ENCODE measurements at places on chromosomes 4 and X. TPM values are rescaled to one million over a fixed set of nuclear protein-coding genes. Genes with fewer than 3 reads are reported as not detected.

LRP2BP gene
- 1.0 TPM for total RNA-seq

ADH1C gene
- 8.8 TPM for total RNA-seq

TLL1 gene
- total RNA-seq = 8.4 TPM

GLRA3 gene
- 0.15 TPM for total RNA-seq

DNA sequence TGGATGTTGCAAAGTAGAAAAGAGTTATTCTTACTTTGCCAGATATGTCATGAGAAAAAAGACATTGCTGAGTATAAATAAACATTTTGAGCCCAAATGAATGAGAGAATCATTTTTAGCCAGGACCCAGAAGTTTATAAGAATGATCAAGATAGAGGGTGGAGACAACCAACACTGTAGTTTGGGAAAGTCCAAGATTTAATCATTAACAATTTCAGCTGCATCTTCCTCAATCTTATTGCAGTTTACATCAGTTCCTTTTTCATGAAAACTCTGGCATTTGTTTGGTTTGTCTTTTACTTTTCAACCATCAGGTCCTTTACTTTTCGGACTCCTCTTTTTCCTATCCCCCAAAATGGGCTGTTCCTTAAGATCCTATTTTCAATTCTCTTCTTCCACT, 645.9 kb downstream of the ANKRD50 start:
- H3K27me3 ChIP-seq = no peaks in the 10 kb centered on the region
- no peak overlapping the region for H3K27ac ChIP-seq
- no peak for DNase-seq
- no peak overlapping the region for H3K4me3 ChIP-seq
- H3K4me1 ChIP-seq = no peaks in the 10 kb centered on the region

DNA sequence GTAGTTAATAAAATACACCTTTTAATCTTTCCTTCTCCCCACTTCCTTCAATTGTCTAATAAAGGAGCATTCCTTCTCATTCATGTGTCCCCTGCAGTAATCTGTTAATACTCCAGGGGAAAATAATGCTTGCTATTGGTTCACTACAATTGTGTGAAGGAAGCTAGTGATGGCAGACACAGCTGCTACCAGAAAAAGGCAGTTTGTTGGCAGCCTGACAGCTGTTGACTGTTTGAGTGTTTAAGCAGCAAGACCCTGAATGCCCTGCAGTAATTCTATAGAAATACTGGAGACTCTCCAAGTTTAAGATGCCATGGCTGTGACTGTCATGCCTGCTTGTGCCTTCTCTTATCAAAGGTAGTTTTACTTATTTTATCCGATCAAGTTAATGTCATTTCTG, 359.5 kb downstream of the C4orf33 start:
- H3K4me3 ChIP-seq = no peak overlapping the region
- DNase-seq = no peak
- H3K27me3 ChIP-seq = no peaks in the 10 kb centered on the region
- no peaks in the 10 kb centered on the region for H3K36me3 ChIP-seq
- H3K27ac ChIP-seq = no peak overlapping the region

DNA sequence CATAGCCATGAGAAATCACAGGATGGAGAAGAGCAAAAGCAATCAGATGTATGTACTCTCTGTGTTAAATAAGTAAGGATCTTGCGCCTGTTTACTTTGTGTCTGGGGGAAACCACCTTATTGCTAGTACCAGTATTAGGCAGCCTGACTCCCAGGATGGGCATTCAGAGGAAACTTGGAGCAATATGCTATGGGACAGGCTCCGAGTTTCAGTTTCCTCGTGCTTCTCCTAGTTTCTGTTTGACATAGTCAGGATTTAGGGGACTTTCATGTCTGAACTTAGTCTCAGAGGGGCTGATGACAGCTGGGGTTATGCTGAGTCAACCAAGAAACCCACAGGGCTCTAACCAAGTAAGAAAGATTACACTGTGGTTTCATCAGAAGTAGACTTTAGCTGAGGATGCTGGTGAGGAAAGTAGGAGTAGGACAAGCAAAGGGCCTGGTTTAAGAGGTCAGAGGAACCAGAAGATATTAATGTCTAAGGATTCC, 13.5 kb downstream of the NSUN7 start:
- H3K4me1 ChIP-seq = no peaks in the 10 kb centered on the region
- no peak overlapping the region for H3K27ac ChIP-seq
- H3K36me3 ChIP-seq = no peaks in the 10 kb centered on the region
- no peak for DNase-seq
- H3K27me3 ChIP-seq = no peaks in the 10 kb centered on the region

DNA sequence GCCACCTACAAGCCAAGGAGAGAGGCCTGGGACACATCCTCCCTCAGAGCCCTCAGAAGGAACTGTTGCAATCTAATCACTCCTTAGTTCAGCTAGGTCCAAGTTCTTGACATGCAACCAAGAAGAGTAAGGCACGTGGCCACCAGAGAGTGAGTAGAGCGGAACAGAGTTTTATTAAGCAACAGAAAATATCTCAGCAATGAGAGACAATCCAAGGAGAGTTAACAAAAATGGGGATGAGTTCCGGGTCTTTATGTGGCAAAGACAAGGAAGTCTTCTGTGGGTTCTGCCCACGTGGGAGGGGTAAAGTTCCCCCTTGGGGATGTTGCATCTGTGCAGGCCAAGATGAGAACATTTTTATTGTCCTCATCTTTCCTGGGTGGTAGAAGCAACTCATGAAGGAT, 38.5 kb upstream of the PROM1 start:
- no peaks in the 10 kb centered on the region for H3K4me1 ChIP-seq
- H3K4me3 ChIP-seq = no peak overlapping the region
- no peaks in the 10 kb centered on the region for H3K27me3 ChIP-seq

DNA sequence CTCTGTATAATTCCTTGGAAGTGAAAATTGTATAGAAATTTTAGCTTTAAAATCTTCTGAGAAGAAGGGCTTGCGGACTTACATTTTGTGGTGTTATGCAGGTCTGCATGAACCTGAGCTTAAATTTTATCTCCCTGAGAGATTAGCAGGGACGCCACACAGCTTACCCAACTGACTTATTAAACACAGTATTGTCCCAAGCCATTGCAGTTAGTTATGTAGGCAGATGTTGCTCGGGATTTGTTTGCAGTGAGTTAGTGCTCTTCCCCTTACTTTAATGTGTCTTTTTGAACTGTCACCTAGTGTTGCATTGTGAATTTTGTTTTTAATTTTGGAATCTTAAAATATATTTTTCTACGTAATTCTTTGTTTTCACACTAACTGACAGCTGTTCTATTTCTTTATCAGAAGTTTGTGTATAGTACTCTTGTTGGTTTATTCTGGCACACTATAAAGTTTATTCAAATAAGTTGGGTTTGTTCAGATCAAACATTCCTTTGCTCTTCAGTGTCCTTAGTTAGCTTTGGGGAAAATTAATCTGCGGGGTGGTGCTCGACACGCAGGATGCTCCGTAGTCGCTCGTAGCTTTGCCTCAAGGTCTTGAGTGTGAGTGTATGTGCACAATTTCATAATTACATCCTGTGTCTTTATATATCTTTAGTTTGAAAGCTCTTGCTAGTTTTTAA, 145.4 kb downstream of the STIM2 start:
- H3K4me1 ChIP-seq = peaks cover 33% of the 10 kb centered on the region
- no peaks in the 10 kb centered on the region for H3K36me3 ChIP-seq
- H3K27me3 ChIP-seq = no peaks in the 10 kb centered on the region

DNA sequence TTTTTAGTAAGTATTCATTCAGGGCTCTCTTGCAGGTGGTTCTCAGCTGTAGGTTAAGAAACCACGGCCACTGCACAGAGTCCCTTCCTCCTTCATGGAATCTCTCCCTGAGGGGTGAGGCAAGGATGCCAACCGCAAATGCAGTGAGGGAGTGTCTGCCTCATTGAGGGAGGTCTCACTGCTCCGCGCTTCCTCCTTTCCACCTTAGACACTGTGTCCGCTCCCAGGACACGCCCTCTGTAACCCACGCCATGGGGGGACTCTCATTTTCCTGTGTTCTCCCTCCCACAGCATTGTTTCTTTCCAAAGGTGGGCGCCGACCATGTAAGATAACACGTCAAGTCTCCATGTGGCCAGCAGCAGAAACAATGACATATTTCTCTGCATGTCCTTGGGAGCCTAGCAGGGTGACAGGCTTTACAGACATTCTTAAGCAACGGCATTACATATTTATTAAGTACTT, 63.2 kb downstream of the SEPSECS start:
- no peaks in the 10 kb centered on the region for H3K27me3 ChIP-seq
- no peaks in the 10 kb centered on the region for H3K4me1 ChIP-seq
- no peaks in the 10 kb centered on the region for H3K36me3 ChIP-seq
- DNase-seq = no peak
- H3K4me3 ChIP-seq = no peak overlapping the region

DNA sequence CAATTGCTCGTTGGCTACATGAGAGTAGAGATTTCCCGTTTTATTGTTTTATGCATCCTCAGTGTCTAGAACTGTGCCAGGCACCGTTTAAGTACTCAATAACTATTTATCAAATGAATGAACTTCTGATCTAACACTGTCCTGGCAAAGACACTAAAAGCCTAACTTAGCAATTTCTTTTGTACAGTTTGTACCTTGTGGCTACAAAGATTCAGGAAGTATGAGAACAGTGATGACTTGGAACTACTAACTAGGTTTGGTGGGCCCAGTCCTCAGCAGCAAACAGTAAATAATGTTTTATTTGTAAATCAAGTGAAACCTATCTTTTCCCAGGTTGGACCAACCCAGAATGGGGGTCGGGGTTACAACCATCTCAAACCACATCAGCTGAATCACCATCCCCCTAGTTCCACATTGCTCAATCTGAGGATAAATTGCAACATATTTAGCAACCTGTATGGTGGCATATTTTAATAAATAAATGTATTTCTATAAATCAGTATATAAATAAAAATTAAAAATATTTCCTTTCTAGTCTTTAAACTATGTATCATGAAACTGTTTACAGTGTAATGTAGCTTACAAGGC, 12.3 kb upstream of the SCRG1 start:
- H3K27me3 ChIP-seq = no peaks in the 10 kb centered on the region
- DNase-seq = no peak
- no peaks in the 10 kb centered on the region for H3K4me1 ChIP-seq
- H3K27ac ChIP-seq = no peak overlapping the region
- no peaks in the 10 kb centered on the region for H3K36me3 ChIP-seq
- no peak overlapping the region for H3K4me3 ChIP-seq

DNA sequence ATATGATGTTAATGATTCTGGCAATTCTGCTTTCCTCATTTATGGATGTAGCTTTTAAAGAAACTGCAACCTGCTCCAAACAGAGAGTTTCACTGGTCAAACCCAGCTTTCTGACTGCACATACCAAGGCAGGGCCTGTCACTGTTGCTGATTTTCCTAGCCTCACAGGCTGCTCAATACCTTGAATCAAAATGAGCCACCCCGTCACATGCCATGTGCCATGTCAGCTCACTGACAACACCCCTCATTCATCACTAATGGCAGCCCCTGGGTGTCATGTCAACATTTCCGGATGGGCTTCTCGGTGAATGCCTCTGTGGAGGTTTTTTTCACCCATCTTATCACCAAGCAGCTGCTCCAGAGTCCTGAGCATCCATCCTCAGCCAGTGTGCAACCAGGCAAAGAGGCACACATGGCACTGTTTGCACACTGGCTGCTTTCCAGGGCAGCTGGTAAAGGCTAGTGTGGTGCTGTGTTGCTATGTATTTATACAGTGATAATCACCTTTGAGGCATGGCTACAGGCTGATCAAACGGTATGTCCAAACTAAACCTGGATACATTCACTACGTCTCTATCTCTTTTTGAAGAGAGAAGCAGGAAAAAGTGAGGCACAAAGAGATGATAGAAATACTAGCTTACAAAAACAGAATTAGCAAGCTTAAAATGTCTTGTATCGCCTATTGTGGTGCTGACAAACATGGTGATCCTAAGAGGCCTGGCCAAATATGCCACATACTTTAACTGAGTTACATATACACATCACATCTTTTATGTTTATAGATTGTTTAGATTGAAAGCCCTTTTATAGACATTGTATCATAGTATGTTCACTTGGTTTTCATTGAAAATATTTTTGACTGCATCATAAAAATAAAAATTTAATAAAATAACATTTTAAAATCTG, 94.6 kb upstream of the INPP4B start:
- no peak for DNase-seq
- H3K27me3 ChIP-seq = no peaks in the 10 kb centered on the region
- H3K4me1 ChIP-seq = no peaks in the 10 kb centered on the region

DNA sequence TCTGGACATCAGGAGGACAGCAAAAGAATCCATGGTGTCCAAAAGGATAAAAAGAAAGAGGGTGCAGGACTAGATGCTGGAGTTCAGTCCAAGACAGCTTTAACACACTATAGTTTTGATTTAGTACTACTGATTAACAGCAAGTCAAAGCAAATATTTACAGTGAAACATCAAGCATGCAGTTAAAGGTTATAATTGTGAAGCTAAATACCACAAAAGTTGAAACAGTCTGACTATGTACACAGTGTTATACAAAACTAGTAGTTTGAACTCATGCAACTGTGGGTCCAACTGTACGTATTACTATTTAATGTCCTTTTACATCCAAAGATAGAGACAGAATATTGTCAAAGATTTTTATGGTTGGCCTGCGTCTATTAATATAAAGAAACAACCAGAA, 57.6 kb downstream of the CHIC2 start:
- H3K36me3 ChIP-seq = no peaks in the 10 kb centered on the region
- H3K27ac ChIP-seq = no peak overlapping the region
- H3K4me1 ChIP-seq = peaks cover 10% of the 10 kb centered on the region
- no peaks in the 10 kb centered on the region for H3K27me3 ChIP-seq
